LHCN-M2 (cell line): ENCODE measurements at places on chromosomes 7 and 10. TPM values are rescaled to one million over a fixed set of nuclear protein-coding genes. Genes with fewer than 3 reads are reported as not detected.

GRCh38 chr10:124869941-124870340, 68.3 kb downstream of the ABRAXAS2 start:
- no peak for DNase-seq

GRCh38 chr7:26375726-26376174, 84.1 kb downstream of the SNX10 start:
- no peak for DNase-seq

DNA sequence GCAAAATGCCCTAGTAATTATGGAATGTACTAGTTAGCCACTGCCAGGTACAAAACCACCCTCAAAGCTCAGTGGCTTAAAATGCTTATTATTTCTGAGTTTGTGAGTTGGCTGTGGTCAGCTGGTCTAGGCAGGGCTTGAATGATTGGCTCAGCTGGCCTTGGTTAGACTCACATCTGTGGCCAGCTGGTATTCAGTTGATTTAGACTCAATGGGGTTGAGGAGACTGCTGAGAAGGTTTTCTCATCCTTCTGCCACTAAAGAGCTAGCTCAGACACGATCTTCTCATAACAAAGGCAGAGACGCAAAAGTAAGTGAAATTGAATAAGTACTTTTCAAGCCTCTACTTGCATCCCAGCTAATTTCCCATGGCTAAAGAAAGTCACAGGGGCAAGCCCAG, 57.1 kb upstream of the CYP2C18 start:
- DNase-seq = peak; percentile 49

DNA sequence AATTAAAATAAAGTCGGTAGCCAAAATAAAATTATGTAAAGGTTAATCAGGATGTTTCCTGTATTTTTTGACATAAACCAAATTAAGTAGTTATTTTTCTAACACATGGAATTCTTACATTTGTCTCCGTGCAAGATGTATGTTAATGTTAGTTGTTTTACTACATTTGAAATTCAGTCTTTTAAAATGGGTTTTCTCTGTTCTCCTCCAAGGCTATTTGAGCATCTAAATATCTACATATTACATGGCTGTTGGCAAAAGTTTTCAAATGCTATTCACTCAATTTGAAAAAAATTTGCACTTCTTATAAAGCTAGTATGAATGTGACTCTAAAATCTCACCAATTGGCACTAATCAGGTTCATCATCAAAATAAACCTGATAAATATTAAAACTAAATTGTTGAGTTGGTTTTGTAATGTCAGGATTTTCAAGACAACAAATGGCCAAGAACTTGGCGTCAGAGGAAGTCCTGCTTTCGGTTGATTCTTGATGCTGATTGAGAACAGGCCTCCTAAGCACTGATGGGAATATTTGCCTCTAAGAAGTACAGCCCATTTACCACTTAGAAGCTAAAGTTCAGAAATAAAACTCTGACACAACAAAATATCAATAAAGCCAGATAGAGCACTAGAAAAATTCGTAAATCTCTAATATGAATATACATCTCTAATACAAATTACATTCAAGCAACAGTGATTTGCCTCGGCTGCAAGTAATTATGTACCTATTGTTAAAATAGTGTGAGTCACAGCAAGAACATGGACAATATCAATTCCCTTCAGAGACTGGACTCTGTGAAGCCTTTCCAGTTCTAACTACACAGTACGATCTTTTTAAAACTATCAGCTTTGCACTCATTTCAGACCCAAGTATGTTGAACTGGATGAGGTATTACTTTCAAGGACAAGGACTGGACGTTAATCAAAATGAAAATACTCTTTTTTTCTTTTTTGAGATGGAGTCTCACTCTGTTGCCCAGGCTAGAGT, 733.1 kb upstream of the C7orf33 start:
- no peak for DNase-seq

- no peak for DNase-seq
Measured at GRCh38 chr10:104680467-104681401, 39.6 kb downstream of the SORCS3 start.

GRCh38 chr7:47233996-47234395, 347.9 kb downstream of the TNS3 start:
- no peak for DNase-seq

DNA sequence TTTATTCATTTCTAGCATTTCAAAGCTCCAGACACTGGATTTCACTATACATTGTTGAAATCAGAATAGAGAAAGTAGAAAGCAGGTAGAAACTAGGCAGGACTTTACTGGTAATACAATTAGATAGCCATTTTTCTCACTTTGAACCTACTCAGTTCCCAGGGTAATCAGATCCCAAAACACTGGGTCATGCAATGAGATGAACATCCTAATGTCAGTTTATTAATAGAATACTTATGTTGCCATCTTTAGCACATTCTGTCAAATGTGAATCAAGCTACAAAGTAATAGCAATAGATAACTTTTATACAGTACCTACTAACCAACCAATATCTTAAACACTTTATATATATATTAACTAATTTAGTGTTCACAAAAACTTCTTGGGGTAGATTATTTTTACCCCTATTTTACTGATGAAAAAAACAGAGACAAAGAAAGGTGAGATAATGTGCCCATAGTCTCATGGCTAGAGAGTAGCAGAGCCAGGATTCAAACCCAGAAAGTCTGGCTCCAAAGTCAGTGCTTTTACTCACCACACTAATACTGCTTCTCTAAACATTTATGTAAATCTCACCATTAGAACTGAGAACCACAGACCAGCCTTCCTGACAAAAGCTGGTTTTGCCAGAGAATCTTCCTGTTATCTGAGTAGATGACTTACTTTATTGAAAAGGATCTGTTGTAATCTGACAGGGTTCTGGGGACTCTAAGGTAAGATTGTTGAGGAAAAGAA, 153.8 kb upstream of the KAT6B start:
- no peak for DNase-seq

DNA sequence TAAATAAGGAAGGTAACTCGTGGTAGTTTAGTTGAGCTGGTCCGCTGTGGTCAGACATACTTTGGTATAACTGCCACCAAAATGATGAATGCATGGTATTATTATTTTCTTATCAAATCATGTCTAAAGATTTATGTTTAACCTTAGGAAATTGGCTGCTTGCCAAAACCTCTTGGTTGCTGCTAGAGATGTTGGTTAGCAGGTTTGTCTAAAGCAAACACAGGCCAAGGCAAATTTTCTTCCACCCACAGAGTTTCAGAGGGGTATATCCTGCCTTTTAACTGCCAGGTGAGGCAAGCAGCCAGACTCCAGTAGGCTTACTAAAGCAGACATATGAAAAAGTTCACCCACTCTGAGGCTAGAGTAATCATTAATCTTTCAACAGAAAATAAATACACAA, 101.4 kb downstream of the SEMA3E start:
- peak; percentile 37 for DNase-seq

DNA sequence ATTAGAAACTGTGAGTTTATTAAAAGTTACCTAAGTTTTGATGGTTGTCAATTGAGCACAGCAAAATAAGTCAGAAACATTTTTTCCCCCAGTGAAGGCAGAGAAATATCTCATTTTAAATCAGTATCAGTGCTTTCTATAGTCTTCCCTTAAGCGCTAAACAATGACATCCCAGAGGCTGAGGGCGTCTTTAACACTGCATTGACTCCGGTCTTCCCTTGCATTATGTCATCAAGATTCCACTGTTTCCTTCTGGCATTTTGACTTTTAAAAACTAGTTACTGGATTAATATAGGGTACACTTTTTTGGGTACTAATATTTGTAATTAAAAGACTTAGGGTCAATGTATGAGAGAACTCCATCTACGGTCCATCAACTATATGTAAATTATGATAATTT, 3.9 kb downstream of the GLUD1 start:
- DNase-seq = no peak

- DNase-seq = no peak
Measured at GRCh38 chr7:11655642-11656041, 176.4 kb downstream of the THSD7A start.

DYNC1I1 gene
- 1.1 and 2.2 TPM in 2 replicates for total RNA-seq

MARVELD1 gene
- 54.7 and 56.0 TPM in 2 replicates for total RNA-seq

PON1 gene
- 0.75 TPM in 1 of 2 replicates, not detected in the other for total RNA-seq

GSTK1 gene
- 233 and 262 TPM in 2 replicates for total RNA-seq

NPVF gene
- not detected in 2 replicates for total RNA-seq

CAV2 gene
- total RNA-seq = 259 and 316 TPM in 2 replicates

VENTX gene
- total RNA-seq = not detected in 2 replicates

HABP2 gene
- total RNA-seq = not detected in 2 replicates

SPDYE1 gene
- not detected in 2 replicates for total RNA-seq

LRRC17 gene
- total RNA-seq = 1,139 and 1,308 TPM in 2 replicates
